ENCODE measurements at places on chromosomes 4 and X. TPM values are rescaled to one million over a fixed set of nuclear protein-coding genes. Genes with fewer than 3 reads are reported as not detected.

GRCh38 chrX:24110069-24110468 is 39.5 kb upstream of the ZFX start:
- no peaks in the 10 kb centered on the region for H3K36me3 ChIP-seq
- no peak for DNase-seq
- H3K4me3 ChIP-seq = no peak overlapping the region

GUCY1A1 gene
- total RNA-seq = not detected

DNA sequence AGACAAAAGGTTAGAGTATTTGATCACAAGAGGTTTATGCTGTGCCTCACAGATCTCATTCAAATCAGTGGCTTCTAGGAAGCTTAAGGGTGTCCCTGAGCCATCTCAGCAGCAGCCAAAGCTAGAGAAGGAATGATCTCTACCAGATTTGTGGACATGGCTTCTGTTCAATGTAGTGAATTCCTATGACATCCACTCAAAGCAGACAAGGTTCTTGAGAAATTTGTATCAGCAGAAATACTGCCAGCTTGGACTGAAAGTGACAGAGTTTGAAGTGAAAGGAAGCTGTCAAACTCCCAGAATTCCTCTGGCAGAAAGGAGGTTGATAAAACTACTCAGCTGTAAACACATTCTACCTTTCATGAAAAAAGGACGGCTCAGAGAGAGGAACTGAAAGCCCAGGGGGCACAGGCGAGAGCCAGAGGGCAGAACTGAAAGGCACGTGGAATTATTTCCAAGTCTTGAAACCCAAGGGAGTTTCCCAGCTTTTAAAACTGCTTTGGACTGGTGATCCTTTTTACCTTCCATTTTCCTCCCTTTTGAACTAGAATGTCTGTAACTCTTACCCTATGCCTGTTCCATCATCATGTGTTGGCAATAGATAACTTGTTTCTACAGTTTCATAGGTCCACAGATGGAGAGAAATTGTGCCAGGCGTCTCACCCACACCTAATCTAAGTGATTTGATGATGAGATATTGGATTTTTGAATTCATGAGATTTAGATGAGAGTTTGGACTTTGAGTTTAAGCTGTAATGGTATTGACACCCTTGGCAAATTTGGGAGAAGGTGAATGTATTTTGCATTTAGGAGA is 14.5 kb upstream of the MED14 start:
- DNase-seq = no peak
- no peak overlapping the region for H3K27ac ChIP-seq
- no peaks in the 10 kb centered on the region for H3K36me3 ChIP-seq
- H3K27me3 ChIP-seq = no peaks in the 10 kb centered on the region
- no peak overlapping the region for H3K4me3 ChIP-seq
- H3K4me1 ChIP-seq = no peaks in the 10 kb centered on the region

NPY5R gene
- not detected for total RNA-seq

- H3K27ac ChIP-seq = no peak overlapping the region
- H3K4me1 ChIP-seq = no peaks in the 10 kb centered on the region
- H3K4me3 ChIP-seq = no peak overlapping the region
- no peaks in the 10 kb centered on the region for H3K36me3 ChIP-seq
- DNase-seq = no peak
- no peaks in the 10 kb centered on the region for H3K27me3 ChIP-seq
These were observed 33.6 kb upstream of the SPANXN2 start for GRCh38 chrX:143754183-143754582.

DNA sequence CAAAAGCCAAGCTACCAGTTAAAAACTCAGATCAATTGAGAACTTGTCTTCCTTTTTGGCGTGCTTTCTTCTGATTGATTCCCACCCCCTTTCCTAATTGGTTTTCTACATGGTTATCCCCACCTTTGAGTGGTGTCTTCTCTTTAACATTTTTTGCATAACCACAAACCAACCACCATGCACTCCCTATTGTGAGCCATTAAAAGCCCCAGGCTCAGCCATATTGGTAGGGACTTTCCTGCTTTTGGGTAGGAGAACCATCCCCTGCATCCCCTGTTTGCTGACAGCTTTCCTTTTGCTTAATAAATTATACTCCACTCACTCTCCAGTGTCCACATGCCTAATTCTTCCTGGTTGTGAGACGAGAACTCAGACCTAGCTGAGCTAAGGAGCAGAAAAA is 1651.4 kb upstream of the IGFBP7 start:
- H3K27me3 ChIP-seq = no peaks in the 10 kb centered on the region
- H3K4me3 ChIP-seq = no peak overlapping the region
- no peaks in the 10 kb centered on the region for H3K4me1 ChIP-seq
- H3K27ac ChIP-seq = no peak overlapping the region
- H3K36me3 ChIP-seq = no peaks in the 10 kb centered on the region

- no peak overlapping the region for H3K27ac ChIP-seq
- no peaks in the 10 kb centered on the region for H3K36me3 ChIP-seq
- no peak overlapping the region for H3K4me3 ChIP-seq
- H3K4me1 ChIP-seq = no peaks in the 10 kb centered on the region
These were observed 236.4 kb downstream of the PDGFC start for GRCh38 chr4:156734965-156735895.

DNA sequence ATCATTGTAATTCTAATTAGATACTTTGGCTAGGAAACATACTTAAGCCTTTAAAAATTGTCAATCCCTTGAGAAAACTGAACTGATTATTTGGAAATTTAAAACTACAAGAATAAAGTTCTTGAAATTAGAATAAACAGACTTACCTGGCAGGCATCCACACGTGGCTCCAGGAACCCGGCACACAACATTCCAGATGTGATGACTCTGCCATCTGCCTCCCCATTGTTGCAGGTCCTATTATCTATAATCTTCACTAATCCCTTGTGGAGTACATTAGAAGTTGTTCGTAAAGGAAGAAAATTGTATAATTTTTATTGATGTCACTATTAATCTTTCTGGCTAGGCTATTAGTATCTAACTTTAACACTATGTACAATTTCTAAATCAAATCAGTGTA is 16.2 kb upstream of the GNRHR start:
- no peaks in the 10 kb centered on the region for H3K4me1 ChIP-seq
- no peak overlapping the region for H3K4me3 ChIP-seq
- H3K27me3 ChIP-seq = no peaks in the 10 kb centered on the region
- H3K27ac ChIP-seq = no peak overlapping the region
- no peak for DNase-seq
- no peaks in the 10 kb centered on the region for H3K36me3 ChIP-seq

CLTRN gene
- total RNA-seq = 0.25 TPM

DNA sequence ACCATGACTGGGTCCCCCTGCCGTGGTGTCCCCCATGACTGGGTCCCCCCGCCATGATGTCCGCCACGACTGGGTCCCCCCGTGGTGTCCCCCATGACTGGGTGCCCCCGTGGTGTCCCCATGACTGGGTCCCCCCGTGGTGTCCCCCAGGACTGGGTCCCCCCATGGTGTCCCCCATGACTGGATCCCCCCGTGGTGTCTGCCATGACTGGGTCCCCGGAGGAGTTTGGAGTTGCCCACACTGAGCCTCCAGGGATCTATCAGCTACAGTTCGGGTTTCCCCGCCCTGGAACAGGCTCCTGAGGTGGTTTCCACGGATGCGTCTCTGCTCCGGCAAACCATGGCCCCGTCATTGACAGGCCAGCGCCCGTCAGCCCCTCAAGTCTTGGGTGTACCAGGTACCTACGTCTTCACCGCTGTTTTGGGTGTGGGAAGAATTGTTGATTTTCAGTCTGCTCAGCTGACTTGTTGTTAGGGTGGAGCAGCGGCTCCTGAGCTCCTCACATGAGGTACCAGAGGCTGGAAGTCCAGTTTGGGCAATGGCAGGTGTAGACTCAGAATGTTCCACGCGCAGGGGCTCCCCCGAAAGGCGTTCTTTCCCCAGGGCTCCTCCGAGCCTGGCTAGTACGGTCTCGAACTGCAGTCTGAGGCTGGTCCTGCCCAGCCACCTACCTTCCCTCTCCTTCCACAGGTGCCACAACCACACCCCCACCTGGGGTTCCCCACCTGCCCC is 8.3 kb upstream of the PDE6B start:
- H3K27me3 ChIP-seq = no peaks in the 10 kb centered on the region

GRCh38 chr4:42480717-42481116 is 83.4 kb downstream of the SHISA3 start:
- H3K27ac ChIP-seq = no peak overlapping the region
- no peaks in the 10 kb centered on the region for H3K4me1 ChIP-seq
- H3K27me3 ChIP-seq = peaks cover 27% of the 10 kb centered on the region
- no peak overlapping the region for H3K4me3 ChIP-seq

GSX2 gene
- total RNA-seq = not detected

DNA sequence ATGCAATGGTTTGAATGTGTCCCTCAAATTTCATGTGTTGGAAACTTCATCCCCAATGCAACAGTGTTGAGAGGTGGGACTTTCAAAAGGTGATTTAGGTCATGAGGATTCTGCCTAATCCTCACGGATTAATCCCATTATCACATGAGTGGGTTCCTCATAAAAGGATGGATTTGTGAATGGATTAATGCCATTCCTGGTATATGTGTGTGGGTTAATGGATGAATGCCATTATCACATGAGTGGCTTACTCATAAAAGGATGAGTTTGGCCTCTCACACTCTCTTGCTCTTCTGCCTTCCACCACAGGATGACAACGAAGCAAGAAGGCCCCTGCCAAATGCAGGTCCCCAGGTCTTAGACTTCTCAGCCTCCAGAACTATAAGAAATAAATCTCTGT is 30.5 kb upstream of the NEUROG2 start:
- DNase-seq = no peak
- peaks cover 12% of the 10 kb centered on the region for H3K4me1 ChIP-seq
- H3K27me3 ChIP-seq = no peaks in the 10 kb centered on the region

GRCh38 chr4:186770481-186771175 is 47.0 kb upstream of the FAT1 start:
- H3K4me3 ChIP-seq = no peak overlapping the region
- no peaks in the 10 kb centered on the region for H3K36me3 ChIP-seq
- no peaks in the 10 kb centered on the region for H3K27me3 ChIP-seq
- H3K4me1 ChIP-seq = peaks cover 6% of the 10 kb centered on the region
- H3K27ac ChIP-seq = no peak overlapping the region
- no peak for DNase-seq

DNA sequence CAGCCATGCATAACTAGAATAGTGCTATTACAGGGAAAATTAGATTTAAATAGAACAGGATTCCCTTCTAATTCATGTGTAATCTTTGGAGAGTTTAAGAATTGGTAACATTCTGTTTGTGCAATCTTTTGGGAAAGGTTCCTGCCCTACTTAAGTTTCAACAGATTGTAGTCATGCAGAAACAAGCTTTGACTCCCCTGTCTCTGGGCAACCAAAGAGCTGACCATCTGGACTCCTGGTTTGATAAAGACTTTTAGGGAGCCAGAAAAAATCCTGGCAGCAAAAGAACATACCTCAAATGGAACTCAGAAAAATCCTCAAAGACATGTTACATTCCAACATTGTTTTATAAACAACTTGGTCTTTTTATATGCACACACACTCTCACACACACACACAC is 191.1 kb upstream of the NEIL3 start:
- H3K27me3 ChIP-seq = no peaks in the 10 kb centered on the region
- no peak overlapping the region for H3K4me3 ChIP-seq
- H3K4me1 ChIP-seq = no peaks in the 10 kb centered on the region
- no peak for DNase-seq
- H3K36me3 ChIP-seq = no peaks in the 10 kb centered on the region

CXCL1 gene
- 2.5 TPM for total RNA-seq

DNA sequence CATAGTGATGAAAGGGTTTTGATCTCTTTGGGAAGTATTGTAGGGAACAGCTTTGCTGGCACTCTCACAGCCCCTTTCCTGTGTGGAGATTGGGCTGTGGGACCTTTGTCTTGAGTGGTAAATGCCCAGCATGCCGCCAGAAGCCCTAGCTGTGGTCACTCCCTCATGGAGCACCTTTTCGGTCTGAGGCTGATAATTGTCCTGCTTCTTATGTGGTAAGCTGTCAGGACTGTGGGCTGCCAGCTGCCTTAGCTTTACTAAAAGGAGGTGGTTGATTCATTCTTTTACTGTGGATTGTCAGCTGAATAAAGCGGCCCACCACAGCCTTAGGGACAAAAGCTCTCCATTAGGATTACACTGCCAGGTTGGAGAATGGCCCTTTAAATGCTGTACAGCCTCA is 7.1 kb downstream of the PASD1 start:
- H3K4me3 ChIP-seq = no peak overlapping the region
- H3K27me3 ChIP-seq = peaks cover 21% of the 10 kb centered on the region
- DNase-seq = no peak

DNA sequence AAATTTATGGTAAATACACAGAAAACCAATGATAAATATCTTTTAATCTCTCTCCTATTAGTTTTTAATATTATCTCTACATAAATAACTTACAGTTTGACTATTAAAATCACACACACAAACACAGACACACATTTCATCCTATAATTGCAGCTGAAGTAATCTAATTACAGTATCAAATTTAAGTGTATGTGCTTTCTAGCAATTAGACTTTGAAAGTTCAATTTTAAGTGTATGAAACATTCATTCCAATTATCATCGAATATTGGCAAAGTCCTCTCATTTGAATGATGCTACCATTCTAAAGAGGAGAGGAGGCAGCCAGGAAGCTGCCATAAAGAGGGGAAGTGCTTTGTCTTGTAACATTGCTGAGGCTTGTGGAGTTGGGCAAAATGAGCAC is 221.2 kb upstream of the PABPC4L start:
- no peaks in the 10 kb centered on the region for H3K4me1 ChIP-seq
- no peak for DNase-seq
- no peaks in the 10 kb centered on the region for H3K36me3 ChIP-seq
- H3K27me3 ChIP-seq = no peaks in the 10 kb centered on the region
- H3K27ac ChIP-seq = no peak overlapping the region

TXLNG gene
- 22.9 TPM for total RNA-seq

LRAT gene
- 3.8 TPM for total RNA-seq

- H3K27ac ChIP-seq = no peak overlapping the region
- no peaks in the 10 kb centered on the region for H3K36me3 ChIP-seq
- no peak overlapping the region for H3K4me3 ChIP-seq
- H3K4me1 ChIP-seq = no peaks in the 10 kb centered on the region
- no peaks in the 10 kb centered on the region for H3K27me3 ChIP-seq
These were observed 27.2 kb upstream of the NAA11 start for GRCh38 chr4:79353075-79353474.

- no peak overlapping the region for H3K27ac ChIP-seq
- no peaks in the 10 kb centered on the region for H3K36me3 ChIP-seq
- H3K27me3 ChIP-seq = peaks cover 9% of the 10 kb centered on the region
- H3K4me1 ChIP-seq = no peaks in the 10 kb centered on the region
- DNase-seq = no peak
- H3K4me3 ChIP-seq = no peak overlapping the region
These were observed 8.1 kb downstream of the MBNL3 start for GRCh38 chrX:132480581-132481203.

SUPT20HL1 gene
- not detected for total RNA-seq

GRCh38 chrX:72180539-72180938 is 1.0 kb upstream of the PIN4 start:
- H3K4me3 ChIP-seq = peak overlapping the region; percentile 85
- no peaks in the 10 kb centered on the region for H3K36me3 ChIP-seq
- peak overlapping the region; percentile 75 for H3K27ac ChIP-seq

GRCh38 chr4:176492646-176493302 is 173.0 kb downstream of the SPCS3 start:
- H3K27ac ChIP-seq = no peak overlapping the region
- H3K36me3 ChIP-seq = no peaks in the 10 kb centered on the region
- no peaks in the 10 kb centered on the region for H3K4me1 ChIP-seq
- H3K4me3 ChIP-seq = no peak overlapping the region
- no peak for DNase-seq
- H3K27me3 ChIP-seq = no peaks in the 10 kb centered on the region

All from HCT116 (cell line).